Endothelial cell (in vitro differentiated cells): ENCODE measurements at places on chromosomes 7 and 10.
A peak's percentile ranks its signal among the peaks of the same experiment; 100 is the strongest.

DNA sequence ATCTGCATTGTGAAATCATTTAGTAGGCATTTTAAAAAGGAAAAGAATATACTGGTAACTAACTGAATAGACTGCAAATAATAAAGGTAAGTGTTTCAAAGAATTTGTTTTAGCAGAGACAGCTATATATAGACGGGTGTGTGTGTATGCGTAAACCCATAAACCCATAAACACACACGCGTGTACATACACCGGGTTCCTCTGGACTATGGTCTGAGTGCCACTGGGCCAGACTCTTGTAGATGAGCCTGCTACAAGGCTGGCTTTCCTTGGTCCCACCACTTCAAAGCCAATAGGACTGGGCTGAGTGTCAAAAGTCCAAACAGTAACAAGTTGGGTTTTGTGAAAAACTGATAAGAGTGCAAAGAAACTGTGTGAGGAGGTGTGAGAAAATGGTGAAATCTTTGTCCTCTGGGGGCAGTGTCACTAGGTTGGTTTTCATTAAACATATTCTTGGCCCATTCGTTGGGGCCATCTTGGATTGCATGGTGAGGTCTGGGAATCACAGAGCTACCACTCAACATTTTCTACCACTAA, 39.8 kb downstream of the GNA12 start:
- no peak for DNase-seq

- DNase-seq = no peak
These were observed 232.4 kb downstream of the ELMO1 start for GRCh38 chr7:37216156-37216852.

DNA sequence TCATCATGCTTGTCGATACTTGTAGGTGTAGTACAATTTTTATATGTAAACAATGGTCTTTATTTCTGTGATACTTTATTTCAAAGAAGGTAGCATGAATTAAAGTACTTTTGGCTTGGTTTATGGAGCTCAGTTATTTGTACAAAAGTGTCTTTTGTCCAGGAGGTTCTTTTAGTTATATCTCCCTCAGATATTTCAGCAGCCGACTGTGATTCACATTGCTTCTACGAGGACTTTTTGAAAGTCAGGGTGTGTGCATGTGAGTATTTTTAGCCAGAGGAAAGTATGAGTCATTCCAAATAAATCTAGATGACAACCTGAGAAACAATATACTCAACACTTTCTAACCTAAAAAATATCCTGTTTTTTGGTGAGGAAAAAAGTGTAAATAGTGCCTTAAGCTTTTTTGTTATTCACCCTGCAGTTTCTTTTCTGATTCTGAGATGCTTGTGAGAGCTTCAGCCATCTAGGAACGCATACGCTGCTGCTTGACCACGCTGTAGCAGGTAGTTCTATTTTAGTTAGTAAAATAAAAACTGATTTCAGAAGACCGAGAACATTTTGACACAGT, 595 bp upstream of the SUN1 start:
- no peak for DNase-seq

DNA sequence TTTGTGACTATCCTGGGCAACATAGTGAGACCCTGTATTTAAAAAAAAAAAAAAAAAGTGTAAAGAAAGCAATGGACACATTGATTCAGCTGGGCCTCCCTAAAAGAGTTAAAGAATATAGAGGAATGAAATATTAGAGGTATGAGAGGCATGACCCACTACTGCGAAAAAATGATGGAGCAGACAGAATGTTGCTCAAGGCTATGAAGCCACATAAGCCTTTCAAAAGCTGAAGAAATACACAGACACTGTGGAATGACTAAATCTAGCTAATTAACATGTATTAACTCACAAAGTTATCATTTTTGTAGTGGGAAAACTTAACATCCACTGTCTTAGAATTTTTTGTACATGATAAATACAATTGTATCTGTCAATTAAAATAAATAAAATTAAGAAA, 107.3 kb downstream of the HGF start:
- no peak for DNase-seq

DNA sequence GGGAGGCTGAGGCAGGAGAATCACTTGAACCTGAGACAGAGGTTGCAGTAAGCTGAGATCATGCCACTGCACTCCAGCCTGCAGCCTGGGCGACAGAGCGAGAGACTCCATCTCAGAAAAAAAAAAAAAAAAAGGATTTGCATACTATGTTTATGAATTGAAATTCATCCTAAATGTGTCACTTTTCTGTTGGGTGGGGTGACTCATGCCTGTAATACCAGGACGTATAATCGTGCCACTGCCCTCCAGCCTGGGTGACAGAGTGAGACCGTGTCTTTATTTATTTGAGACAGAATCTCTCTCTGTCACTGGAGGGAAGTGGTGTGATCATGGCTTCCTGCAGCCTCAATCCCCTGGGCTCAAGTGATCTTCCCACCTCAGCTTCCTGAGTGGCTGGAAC, 5.8 kb downstream of the ZNF212 start:
- no peak for DNase-seq

- DNase-seq = peak; percentile 82
These were observed at the start of gene NDUFB8 for GRCh38 chr10:100529475-100530298. TSS of gene NDUFB8 (minus strand) at chr10:100529871. CDS start at chr10:100529851, 20 bp downstream.

DNA sequence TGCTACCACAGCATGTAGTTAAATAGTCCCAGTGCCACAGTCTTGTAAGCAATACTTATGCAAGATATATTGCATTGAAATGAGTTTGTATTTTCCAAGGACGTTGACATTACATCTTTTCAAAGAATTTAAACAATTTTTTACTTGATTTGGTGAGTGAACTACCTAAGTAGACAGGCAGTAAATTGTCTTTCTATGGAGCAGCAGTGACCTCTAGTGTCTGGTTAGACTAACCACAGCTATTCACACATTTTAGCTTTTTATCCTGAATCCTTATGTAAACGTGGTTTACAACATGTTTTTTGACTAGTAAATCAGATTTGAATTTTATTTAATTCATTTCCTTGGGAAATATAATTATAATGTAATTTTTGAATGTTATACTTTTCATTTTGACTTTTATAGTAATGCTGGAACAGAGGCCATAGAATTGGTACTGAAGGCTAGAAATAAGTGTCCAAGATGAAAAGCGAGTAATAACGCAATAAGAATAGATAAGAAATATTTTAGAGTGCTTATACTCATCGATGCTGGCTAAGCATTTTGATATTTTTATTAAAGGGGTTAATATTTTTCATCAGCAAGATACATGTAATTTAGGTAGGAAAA, 5.6 kb downstream of the LRRTM3 start:
- DNase-seq = peak; percentile 26

DNA sequence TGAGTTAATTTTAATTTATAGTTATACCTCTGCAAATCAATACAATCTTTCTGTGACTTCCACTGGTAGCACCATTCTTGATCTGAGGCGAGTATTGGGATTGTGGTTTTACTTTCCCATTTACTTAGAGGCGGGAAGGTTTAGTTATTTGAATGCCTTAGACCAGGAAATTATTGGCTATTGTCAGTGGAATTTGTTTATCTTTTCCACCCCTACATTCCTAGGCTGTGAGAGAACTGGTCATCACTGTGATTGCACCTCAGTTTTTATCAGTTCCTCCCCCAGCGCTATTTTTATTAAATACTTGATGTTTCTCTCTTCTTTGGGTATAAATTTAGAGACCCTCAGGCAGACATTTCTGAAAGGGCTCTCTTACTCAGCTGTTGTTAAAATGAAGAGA, 29.9 kb downstream of the CDK14 start:
- no peak for DNase-seq

GRCh38 chr7:35268953-35269352, 15.1 kb upstream of the TBX20 start:
- no peak for DNase-seq

- DNase-seq = no peak
These were observed 76.4 kb downstream of the MAP3K8 start for GRCh38 chr10:30510184-30510931.

GRCh38 chr10:42753126-42753506, 29.5 kb upstream of the BMS1 start:
- DNase-seq = peak; percentile 90

DNA sequence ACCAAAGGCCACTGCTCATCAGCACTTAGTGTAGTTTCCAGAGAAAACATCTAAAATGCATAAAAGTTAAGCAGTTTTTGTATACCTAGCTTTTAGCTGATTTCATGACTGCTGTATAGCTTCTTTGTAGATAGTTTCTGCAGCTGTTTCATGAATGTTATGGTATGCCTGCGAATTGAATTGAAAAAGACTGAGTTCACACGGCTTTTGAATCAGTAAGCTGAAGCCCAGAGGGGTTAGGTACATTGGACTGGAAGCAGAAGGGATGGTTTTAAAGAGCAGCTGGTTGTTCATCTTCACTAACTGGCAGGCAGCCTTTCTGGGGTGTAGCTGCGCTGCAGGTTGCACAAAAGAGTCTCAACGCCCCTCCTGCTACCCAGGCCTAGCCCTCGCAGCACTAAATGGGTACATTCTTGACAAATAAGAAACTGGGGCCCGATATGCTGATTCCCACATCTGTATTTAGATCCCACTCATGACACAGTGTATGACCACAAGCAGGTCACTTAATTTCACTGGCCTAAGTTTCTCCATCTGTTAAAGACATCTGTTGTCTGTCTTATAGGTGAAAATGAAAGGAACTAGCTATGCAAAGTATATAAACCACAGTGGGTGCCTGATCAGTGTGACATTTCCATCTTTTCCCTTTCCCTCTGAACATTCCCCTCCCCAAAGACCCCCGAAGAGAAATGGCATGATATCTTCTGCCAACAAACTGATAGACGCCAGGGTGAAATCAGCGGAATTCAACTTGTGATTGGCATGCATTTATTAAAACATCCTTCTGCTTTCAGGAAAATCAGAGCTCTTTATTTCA, 85.9 kb upstream of the AGBL3 start:
- no peak for DNase-seq

DNA sequence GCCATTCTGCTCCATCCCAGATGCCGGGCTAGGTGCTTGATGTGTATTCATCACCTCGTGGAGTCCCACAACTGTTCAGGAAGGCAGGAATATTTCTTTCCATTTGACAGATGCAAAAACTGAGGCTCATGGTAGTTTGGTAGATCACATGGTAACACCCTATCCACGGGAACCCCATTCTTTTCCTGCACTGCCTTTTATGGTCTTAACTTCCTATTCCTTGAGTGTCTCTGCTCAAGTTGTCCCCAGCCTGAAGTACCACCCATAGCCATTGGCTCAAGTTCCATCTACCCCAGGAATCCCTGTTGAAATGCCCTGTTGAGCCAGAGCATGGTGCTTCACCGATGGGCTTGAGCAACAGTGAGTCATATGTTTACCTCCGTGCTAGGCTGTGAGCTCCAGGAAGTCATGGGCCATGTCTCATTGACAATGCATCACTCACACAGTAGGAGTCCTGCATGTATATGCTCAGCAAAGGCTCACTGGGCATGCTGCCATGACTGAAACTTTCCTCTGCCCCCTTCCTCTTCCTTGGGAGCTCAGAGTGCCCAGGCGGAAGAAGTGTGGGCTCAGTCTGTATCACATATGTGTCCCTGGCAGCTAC, 71.7 kb upstream of the ADAM12 start:
- no peak for DNase-seq

GRCh38 chr7:134780166-134780828, 863 bp downstream of the CALD1 start:
- DNase-seq = no peak

DNA sequence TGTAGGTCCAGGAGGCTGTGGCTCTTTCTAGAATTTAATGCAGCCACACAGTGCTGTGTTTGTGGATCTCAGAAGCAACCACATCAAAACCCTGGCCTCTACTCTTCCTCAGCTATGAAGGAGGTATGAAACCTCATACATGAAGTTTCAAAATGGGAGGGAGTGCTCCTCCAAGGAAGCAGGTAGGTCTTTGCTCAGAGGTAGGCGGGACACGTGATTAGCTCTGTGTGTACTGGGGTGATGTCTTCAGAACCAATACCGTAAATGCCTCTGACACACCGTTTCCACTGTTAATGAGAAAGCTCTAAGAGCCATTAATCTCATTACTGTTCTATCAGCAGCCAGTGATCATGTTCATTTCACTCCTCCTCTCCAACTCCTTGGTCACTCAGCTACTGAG, 126.1 kb downstream of the PLXNA4 start:
- no peak for DNase-seq

DNA sequence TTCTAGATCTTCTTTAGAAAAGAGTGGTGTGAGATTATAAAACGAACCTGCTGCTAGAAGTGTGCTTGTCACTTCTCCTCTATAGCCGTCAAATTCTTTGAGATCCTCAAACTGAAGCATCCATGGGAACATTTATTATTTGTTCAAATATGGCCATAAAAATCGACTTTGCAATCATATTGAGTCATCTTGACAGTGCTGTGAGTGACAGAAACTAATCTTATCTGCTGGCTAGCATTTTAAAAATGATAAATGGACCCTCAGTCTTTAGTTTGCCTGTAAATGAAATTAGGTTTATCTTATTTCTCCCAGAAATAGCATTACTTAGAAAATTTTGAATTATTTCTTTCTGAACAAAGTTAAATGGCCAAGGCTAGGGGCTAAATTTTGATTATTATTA, 290.8 kb downstream of the EXOC4 start:
- DNase-seq = no peak

DNA sequence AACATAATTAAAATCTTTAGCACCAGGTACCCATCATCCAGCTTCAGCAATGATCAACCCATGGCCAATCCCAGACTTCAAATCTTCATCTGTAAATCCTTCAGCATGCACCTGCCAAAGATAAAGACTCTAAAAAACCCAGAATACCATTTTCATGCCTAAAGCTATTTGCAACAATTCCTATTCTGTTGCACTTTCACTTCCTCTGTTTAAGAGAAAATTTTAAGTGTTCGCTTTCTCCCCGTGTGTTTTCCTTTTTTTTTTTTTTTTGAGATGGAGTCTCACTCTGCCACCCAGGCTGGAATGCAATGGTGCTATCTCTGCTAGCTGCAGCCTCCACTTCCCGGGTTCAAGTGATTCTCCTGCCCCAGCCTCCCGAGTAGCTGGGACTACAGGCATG, 31.8 kb upstream of the HTR5A start:
- DNase-seq = no peak

DNA sequence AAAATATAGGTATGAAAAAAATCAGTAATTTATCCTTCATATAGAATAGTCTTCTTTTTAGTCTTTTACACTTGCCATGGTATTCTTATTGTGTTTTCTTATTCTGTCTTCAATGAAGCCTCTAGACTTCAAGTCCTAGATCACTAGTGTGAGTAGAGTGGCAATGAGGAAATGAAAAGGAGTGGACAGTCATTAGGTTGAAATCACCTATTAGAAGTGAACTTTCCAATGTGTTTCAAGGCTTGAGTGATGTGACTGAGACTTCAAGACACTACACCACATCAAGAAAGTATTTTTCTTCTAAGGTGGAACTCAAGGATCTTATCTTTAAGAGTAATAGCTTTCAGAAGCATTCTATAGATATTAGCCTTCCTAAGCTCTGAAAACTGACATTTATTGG, 357.8 kb upstream of the MBL2 start:
- DNase-seq = no peak

DNA sequence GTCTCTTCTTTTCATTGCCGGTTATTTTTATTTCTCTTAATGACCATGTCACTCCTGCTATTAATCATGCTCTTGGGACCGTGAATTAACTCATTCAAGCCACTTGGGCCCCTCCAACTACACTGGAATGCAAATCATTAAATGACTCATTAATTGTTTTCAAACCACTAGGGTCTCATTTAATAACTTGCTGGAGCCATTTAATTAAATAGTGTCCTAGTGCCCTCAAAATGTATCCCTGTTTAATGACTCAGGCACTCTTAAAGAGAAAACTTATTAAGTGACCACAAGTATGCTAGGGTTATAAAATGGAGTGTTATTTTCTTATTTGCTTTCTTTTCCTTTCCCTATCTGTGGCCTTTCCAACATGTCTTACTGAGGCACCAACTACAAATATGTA, 73.0 kb downstream of the PLXDC2 start:
- no peak for DNase-seq

GRCh38 chr7:69738396-69738951, 140.2 kb downstream of the AUTS2 start:
- DNase-seq = no peak
